ENCODE measurements at places on chromosomes 3 and 15.

DNA sequence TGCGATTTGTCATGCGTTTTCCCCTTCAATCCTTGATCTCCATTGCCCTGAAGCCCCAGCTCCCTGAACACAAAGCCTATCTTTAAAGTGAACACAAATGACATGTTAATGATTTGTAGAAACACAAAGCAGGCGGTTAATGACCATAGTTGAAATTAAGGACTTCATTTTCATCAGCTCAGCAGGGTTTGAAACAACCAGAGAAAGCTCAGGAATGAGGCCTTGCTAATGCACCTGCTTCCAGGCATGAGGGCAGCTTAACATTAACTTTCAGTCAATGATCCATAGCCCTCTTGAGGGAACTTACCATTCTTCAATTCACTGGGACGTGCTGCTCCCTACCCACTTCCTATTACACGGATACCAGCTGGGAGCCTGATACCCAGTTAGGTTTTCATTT, 427.2 kb upstream of the CBLB start:
- DNase-seq: no peak

GRCh38 chr3:127680146-127680661, 7.5 kb downstream of the ABTB1 start:
- peak; percentile 52 for DNase-seq

GRCh38 chr3:123344175-123344906, 104.5 kb downstream of the ADCY5 start:
- DNase-seq: no peak

DNA sequence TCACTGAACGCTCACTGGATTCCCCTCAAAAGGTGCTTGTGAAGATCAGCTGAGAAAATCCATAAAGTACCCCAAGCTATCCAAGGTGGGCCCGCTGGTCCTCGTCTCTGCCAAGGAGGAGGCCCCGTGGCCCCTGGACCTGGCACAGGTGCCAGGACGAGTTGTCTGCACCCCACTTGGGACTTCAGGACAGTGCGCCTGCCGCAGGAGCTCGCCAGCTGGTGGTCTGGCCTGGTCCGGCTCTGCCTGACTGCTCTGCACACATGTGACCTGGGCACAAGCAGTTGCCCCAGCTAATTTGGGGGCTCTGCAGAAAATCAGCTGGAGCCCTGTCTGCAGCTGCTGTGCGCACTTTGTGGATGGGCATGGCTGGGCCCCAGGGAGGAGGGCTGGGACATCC, 159.9 kb downstream of the NSMCE3 start:
- no peak for DNase-seq

DNA sequence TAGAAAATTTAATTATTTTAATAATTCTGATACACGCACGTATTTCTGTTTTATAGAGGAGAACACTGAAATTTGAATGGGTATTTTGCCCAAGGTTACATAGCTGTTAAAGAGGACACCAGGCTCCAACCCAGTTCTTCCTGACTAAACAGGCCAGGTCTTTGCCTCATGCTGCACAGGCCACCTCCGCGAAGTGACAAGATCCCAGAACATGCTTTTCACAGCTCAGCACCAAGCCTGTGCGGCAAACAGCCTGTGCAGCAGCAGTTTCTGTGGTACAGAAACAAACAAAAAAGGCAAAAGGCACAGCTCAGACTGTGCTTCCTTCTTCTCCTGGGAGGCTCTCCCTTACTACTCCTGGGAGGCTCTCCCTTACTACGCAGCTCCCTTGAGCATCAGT, 6.5 kb downstream of the FOXL2 start:
- no peak for DNase-seq

DNA sequence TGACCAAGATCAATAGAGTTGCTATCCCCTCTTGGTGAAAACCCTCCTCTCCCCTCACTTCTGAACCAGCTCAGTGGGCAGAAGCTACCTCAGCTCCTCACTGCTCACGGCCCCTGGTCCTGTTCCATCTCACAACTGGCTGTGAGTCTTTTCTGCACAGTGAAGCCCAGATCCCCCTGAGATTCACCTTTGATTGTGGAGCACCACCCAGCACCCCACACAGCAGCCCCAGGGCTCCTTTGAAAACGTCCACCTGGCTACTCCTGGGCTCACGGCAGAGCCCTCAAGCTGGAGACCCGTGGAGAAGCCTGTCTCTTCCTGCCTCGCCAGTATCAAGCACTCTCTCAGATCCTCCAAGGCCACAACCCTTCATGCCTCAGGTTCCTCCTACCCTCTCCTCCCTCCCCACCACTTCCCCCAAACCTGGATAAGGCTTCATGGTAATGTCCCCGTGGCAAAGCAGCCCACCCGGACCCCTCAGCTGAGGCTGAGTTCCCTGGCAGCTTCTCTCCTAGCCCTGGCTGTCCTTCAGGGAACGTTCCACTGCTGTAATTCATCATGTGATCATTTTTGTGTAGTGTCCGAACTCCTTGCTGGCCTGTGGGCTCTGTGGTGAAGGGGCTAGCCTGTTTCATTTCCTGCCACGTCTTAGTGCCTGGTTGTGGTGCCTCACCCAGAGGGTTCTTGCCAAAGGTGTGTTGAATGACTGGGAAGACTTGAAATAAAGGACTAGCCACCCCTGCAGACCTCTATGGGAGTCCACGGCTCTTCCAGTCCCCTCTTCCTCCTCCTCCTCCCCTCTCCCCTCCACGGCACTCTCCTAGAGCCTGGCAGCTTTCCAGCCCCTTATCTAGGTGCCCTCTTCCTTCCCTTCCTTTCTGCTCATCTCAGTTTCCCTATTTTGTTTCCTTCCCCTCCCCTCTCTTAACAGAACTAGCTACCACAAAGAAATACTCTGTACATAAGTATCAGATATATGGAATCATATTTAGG, 44.5 kb downstream of the KY start:
- no peak for DNase-seq

- DNase-seq: no peak
Observed at GRCh38 chr3:105956306-105956705, 87.5 kb upstream of the CBLB start.

GRCh38 chr3:159059395-159059794, 257.5 kb downstream of the MFSD1 start:
- no peak for DNase-seq

DNA sequence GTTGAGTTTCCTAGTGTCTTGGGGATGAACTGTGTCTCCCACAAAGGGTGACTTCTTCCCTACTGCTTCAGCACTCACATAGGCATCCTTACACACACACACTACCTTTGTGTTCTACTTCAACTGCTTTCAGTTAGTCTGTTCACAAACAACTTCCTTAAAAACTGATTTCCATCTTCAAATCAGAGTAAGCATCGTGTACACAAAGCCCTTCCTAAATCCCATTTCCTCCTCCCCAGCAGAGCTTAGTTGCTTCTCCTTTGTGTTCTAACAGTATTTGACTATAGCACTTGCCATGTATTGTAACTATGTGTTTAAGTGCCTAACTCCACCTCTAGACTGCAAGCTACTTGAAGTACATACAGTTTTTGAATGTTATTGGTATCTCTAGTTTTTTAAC, 71.7 kb downstream of the TNIK start:
- DNase-seq: no peak

DNA sequence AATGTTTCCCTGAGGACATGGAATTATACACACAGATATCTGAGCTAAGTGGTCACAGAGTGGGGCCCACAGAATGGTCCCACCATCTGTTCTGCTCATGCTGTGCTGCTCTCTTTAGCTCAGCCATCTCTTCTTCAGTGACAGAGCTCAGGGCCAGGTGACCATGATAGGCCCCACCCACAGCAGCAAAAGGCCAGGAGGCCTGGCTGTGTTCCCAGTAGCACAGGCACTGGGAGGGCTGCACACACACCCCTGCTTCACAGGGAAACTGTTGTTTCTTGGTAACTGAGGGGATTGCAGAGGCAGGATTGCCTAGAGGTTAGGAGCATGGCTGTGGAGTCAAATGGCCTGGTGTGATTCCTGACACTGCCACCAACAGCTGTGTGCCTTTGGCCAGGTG, 4.8 kb upstream of the FBXW12 start:
- DNase-seq: no peak

- no peak for DNase-seq
Observed at GRCh38 chr3:170425491-170426239, 7.0 kb downstream of the CLDN11 start.

- no peak for DNase-seq
Observed at GRCh38 chr3:127044996-127045395, 62.1 kb downstream of the PLXNA1 start.

GRCh38 chr3:31014317-31015040, 120.0 kb upstream of the GADL1 start:
- no peak for DNase-seq

- no peak for DNase-seq
Observed at GRCh38 chr15:26967719-26968269, 3.2 kb upstream of the GABRG3 start.

- DNase-seq: no peak
Observed at GRCh38 chr3:52136513-52136912, 17.7 kb downstream of the POC1A start.

DNA sequence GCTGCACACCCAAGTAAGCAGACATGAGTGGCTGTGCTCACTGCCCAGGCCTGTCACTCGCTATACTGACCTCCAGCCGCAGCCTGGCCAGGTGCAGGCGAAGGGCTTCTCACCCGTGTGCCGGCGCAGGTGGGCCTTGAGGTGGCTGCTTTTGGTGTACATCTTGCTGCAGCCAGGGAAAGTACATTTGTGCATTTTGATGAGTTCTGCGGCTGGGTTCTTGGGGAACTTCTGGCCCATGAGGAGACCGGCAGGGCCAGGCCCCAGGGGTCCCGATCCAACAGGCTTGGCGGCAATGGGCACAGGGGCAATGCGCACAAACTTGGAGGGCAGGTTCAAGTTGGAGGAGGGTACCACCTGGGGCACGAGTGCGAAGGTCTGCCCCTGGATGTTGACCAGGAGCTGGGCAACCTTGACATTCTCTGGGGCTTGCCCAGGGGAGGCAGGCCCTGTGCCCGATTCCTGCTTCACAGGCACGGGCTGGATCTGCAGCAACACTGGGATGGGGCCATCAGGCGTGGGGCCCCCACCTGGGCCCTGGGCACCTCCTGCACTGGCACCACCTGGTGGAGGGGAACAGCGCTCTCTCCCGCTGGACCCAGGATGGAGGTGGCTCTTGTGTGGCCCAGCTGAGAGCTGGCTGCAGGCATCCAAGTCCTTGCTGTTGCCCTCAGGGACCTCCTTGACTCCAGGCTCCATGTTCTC, 5.3 kb downstream of the KLF15 start:
- no peak for DNase-seq

GRCh38 chr3:114122027-114122709, 56.7 kb downstream of the DRD3 start:
- DNase-seq: no peak

- no peak for DNase-seq
Observed at GRCh38 chr3:129708328-129708861, 101.9 kb upstream of the PLXND1 start.

- DNase-seq: no peak
Observed at GRCh38 chr3:11544412-11545181, 99.1 kb downstream of the VGLL4 start.

DNA sequence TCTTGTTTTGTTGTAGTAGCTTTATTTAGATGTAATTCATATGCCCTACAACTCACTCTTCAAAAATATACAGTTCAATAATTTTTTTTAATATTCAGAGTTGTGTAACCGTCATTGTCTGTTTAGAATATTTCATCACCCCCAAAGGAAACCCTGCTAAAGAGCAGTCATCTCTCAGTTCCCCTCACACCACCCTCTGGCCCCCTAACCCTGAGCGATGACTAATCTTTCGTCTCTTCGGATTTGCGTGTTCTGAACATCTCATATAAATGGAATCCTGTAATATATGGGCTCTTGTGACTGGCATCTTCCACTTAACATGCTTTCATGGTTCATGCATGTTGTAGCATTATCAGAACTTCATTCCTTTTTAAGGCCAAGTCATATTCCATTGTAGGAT, 183.8 kb downstream of the ATG7 start:
- no peak for DNase-seq

GRCh38 chr3:12910356-12911099, 69.2 kb upstream of the RPL32 start:
- no peak for DNase-seq

GRCh38 chr3:17431484-17432045, 310.9 kb downstream of the TBC1D5 start:
- no peak for DNase-seq

- no peak for DNase-seq
Observed at GRCh38 chr3:97970956-97971620, 1.1 kb downstream of the RIOX2 start.

GRCh38 chr15:101369676-101370075, 74.6 kb upstream of the SNRPA1 start:
- DNase-seq: no peak

DNA sequence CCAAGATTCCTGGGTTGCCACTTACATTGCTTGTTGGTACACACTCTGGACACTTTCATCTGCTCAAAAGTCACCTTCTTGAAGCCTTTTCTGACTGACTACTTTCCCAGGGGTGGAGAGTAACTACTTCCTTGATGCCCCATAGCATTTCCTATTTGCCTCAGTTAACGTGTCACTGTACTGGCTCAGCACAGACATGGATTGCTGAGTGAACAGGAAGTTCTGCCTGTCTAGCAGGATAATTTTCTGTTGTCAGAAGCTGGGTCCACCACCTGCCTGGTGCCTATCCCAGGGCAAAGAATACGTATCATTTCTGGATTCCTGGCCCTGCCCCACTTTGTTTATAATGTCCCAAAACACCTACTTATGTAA, 15.3 kb upstream of the ABHD17C start:
- DNase-seq: no peak

DNA sequence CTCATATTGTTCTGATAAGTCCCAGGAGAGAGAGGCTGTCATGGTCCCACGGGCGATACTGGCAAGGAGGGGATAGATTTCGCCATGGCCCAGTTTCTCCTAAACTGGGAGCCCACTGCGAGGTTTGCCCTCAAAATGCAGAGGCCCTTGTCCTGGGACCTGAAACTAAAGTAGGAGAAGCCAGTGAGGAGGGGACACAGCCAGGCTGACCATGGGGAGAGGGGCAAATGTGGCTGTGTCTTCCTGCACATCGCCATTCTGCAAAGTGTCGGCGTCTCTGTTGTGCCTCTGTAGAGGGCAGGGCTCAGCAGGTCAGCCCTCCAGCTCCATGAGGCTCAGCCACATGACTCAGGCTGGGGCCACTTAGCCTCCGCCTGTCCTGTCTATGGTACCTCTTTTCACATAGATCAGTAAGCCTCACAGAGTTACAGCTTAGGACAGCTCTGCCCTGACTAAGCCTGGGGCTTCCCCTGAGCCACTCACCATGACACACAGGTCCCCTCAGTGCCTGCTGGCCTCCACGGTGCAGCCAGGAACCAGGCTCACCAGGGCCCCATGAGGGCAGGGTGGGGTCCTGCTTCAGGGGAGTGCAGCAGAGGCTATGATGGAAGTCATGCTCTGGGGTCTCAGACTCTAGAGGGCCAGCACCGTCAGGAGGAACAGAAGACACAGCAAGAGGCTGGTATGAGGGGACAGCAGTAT, 28.6 kb upstream of the PLXNA1 start:
- no peak for DNase-seq

DNA sequence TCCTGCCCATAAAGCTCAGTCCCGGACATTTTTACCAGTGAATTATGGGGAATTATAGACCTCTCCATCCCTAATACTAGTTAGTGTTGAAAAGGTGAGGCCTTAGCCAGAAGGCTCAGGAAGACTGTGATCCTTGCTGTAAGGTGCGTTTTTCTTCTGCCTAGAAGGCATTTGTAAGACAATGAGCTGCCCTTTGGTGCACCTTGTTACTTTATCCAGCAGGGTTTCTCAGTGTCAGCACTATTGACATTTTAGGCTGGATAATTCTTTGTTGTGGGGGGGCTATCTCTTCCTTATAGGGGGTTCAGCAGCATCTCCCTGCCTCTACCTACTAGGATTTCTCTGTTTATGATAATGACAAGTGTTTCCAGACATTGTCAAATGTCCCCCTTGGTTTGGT, 108.1 kb upstream of the ABHD17C start:
- no peak for DNase-seq
